ENCODE measurements at places on chromosomes 6 and 20. TPM values are rescaled to one million over a fixed set of nuclear protein-coding genes. Genes with fewer than 3 reads are reported as not detected.

Gene MCHR2
- total RNA-seq: not detected

Gene BCAS1
- 6.3 TPM for total RNA-seq

Gene SHLD1
- 6.6 TPM for total RNA-seq

Gene SAPCD1
- not detected for total RNA-seq

Gene SLC22A16
- total RNA-seq: not detected

Gene MTHFD1L
- total RNA-seq: 54.1 TPM

Gene RBM24
- 289 TPM for total RNA-seq

Gene DCDC2
- total RNA-seq: 0.08 TPM

Gene AHCY
- total RNA-seq: 173 TPM

Gene SGK2
- total RNA-seq: 1.7 TPM

Gene HLA-DOB
- not detected for total RNA-seq

Gene ARHGAP40
- not detected for total RNA-seq

Gene LAMA4
- total RNA-seq: 65.7 TPM

Gene METTL24
- not detected for total RNA-seq

Gene ELOVL2
- 0.05 TPM for total RNA-seq

Gene ANKRD6
- 4.0 TPM for total RNA-seq

Gene GPANK1
- total RNA-seq: 8.6 TPM

Gene LY6G6D
- not detected for total RNA-seq

Gene PRRT1
- total RNA-seq: not detected

Gene LIN28B
- not detected for total RNA-seq
